Stromal cell of bone marrow (primary cell): ENCODE measurements at places on chromosomes 5 and 9.

GRCh38 chr5:134051305-134051704 lies 46.5 kb upstream of the VDAC1 start:
- DNase-seq = no peak

- peak; percentile 77 for DNase-seq
Observed at GRCh38 chr5:124748687-124749594, 2.5 kb upstream of the ZNF608 start.

- no peak for DNase-seq
Observed at GRCh38 chr5:77841616-77842015, 65.5 kb upstream of the TBCA start.

DNA sequence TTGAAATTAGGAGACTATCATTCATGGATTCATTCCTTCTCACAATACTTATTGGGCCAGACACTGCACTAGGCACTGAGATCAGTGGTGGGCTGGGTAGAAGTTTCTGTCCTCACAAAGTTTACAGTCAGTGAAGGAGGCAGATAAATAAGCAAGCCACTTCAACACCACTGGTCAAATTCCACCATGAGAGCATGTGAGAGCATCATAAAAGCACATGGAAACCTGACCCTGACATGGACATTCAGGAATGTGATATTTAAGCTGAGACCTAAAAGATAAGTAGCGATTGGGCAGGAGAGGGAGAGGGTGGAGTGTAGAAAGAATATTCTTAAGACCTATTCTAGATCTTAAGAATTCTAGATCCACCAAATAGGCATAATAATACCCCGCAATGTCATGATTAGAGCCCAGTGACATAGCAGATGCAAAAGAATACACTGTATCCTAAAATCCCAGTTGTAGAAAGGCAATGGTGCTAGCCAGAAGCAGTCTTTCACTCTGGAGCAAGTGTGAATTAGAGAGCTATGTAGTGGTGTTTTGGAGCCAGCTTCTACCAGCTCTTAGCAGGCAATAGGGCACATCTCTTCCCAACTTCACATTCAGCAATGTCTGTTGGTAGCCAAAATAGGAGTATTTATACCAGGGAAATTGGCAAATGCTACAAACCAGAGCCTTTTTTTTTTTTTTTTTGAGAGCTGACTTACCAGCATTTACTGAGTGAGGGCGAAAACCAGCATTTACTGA lies 46.4 kb downstream of the SH3RF2 start:
- no peak for DNase-seq

DNA sequence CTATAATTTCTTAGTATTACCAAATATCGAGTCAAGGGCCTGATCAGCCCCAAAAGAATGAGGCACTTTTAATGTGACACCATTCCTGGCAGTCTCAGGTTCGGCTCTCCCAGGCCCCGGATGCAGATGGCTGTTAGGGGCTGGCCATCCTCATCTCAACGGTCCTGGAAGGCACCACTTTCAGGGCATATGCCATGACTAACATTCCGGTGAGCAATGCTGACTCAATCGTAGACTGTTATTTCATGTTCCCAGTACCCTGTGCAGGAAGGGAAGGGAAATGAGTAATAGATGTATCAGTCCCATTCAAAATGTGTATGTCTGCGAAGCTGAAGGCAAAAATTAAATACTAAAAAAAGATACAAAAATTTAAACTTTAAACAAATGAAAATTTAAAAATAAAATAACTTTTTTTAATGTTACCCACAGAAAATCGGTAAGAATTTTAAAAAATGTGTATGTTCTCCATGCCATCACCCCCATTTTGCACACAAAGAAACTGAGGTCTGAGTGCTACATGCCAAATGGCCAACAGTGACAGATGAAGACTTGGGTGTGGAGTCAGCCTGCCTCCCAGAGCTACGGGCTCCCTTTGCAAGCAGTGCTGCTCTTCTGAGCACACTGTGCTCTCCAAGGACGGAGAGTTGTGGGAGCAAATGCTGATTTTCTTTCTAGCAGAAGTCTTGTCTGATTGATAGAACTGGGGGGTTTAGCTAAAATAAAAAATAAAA lies 79.0 kb downstream of the GLDC start:
- DNase-seq = peak; percentile 97

DNA sequence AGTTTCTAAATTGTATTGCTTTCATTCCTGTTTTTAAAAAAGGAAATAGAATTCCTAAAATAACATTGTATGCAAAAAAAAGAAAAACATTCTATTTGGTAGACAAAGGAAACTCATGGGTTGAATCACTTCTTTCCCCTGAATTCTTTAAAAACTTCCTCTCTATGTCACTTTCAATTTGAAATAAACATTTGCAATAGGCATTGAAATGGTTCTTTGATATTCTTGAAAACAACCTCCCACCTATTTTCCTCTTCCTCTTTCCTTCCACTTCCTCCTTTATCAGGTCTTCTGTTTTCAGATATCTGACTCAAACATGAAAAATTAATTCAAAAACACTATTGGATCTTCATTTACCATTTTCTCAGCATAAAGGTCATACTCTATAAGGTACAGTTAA lies 442.0 kb upstream of the MEF2C start:
- DNase-seq = no peak

DNA sequence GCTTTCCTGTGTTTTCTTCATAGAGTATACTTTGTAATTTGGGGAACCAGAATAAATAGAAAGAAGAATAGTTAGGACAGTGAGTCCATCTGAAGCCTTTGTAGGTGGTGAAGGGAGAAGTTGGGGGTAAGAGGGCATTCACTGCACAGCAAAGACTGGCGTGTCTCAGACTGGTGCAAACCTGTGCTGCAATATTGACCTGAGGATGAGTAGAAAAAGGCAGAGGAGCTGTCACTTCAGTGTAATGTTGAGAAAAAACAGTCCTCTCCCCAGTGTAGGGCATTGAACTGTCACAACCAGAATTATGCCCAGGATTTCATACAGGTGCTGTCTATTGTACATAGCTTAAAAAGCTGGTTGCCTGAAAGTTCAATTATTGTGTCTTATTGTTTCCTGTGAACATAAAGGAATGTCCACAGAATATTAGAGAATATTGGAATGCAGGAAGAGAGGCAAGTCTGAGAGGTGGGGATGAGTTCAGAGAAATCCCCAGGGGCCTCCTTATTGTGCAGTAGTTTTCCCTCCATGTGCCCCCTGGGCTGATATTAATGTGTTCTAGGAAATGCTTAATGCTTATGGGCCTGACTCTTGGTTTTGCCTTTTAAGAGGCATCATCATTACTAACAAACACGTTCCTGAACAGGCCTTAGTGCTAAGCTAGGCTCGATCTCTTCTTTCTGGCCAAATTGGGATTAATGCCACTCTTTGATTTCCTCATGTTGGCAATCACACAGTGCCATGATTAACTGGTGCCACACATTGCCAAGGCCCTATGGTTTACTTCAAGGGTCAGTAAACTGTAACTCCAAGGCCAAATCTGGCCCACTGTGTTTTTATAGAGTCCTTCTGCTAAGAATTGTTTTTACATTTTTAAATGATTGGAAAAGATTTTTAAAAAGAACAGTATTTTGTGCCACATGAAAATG lies 34.0 kb downstream of the DAPK1 start:
- DNase-seq = no peak
